ENCODE measurements at places on chromosomes 4 and X.
A peak's percentile ranks its signal among the peaks of the same experiment; 100 is the strongest.

DNA sequence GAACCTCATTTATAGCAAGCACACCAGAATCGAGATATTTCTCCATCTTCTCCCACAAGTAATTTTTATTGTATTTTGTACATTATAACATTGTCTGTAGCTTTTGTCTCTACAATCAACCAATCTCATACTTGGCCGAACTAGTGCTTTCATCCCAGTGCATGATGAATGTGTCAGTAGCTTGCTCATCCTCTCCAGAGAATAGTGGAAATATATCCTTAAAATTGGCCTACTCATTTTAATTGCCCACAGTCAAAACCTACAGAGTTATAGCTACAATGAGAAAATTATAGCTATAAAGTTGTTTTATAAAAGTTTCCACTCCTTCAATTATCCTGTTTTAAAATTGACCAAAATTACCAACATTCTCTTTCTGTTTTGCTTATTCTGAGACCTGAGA lies 103.8 kb downstream of the MAPK10 start:
- DNase-seq: no peak

- no peak for DNase-seq
These were observed 41.7 kb downstream of the FGFRL1 start for GRCh38 chr4:1053080-1053661.

DNA sequence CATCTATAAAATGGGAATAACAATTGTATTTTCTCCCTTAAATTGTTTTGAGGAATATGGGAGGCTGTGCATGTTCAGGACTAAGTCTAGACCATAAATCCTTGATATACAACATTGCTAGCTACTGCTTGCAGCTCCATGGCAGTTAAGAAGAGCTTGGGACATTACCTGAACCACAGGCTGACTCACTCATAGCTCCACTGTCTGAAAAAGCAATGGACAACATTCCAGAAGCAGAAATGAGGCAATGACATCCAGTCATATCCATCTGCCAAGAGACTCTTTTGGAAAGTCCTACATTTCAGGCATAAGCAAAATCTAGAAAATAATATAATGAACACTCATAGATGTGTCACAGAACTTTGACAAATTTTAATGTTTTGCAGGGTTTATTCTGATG lies 167.3 kb upstream of the LEF1 start:
- DNase-seq: no peak

DNA sequence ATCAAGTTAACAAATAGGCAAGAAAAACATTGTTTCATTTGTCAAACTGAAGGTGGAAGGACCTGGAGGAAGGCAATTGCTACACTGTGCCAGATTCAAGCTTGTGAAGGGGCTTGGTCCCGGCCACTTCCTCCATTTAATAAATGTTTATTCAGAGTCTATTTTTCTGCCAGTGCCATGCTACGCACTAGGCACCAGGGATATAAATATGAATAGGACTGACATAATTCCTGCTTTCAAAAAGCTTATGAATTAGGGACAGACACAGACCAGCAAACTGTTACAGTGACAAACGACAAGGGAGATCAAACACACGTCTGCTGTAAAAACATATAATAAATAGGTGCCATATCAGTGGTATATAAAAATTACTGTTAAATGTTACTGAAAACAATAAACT lies 571 bp downstream of the TLR6 start:
- peak; percentile 25 for DNase-seq

GRCh38 chr4:40992472-40993295 lies 221.7 kb downstream of the APBB2 start:
- DNase-seq: no peak

DNA sequence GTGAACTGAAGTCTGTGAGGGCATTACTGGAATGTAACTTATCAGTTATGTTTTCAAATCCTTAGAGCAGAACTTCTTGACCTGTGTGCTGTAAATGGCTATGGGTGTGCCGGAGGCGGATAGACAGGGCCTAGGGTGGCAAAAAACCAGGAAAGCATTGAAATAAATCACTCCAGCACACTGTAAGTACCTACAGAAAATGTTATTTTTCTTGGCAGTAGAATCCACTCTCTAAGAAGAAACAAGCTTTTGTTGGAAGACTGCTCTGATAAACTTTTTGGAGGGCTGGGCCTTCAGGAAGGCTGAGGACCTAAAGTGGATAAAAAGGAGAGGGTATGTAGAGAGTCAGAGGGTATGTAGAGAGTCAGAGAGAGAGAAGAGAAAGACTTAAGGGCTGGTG lies 14.9 kb downstream of the CPE start:
- DNase-seq: no peak
